A549 treated with DMSO at 1 μM for 4 hours (cell line): ENCODE measurements at places on chromosomes 1 and 21. TPM values are rescaled to one million over a fixed set of nuclear protein-coding genes. Genes with fewer than 3 reads are reported as not detected.

GREM2 gene
- 0.21 to 0.47 TPM (median 0.30 TPM) in 5 replicates for total RNA-seq

SOX13 gene
- 17.2 to 21.3 TPM (median 19.4 TPM) in 5 replicates for total RNA-seq

NPHS2 gene
- total RNA-seq: not detected in 5 replicates

OR2L3 gene
- not detected in 5 replicates for total RNA-seq

SPRR2A gene
- total RNA-seq: not detected in 5 replicates

EFCAB14 gene
- 22.5 to 31.6 TPM (median 27.8 TPM) in 5 replicates for total RNA-seq

THEM5 gene
- total RNA-seq: not detected in 5 replicates

B3GALT2 gene
- total RNA-seq: not detected in 5 replicates

A3GALT2 gene
- total RNA-seq: not detected in 5 replicates

CA14 gene
- not detected in 5 replicates for total RNA-seq
